PC-9 (cell line): ENCODE measurements at places on chromosomes 11 and 22.

- no peak for DNase-seq
These were observed 91.3 kb upstream of the KCNQ1OT1 start for GRCh38 chr11:2791139-2791520.

DNA sequence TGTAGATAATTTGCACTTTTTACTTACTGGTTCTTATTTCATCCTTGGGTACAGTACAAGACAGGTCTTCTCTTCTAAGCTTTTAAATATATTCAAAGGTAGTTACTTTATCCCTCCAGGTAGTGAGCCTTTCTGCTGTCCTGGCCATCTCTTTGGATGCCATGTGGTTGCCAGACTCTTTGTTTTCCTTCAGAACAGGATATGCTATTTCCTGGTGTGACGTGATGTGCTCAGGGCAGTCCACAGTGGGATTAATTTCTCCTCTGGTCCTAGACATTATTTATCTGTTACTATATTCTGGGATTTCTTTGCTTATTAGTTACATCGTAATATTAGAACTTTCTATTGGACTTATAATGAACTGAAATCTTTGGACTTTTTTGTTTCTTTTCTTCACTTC lies 63.7 kb downstream of the PPP6R3 start:
- DNase-seq, result no peak

- no peak for DNase-seq
These were observed 58.5 kb upstream of the PARVA start for GRCh38 chr11:12318791-12319438.

DNA sequence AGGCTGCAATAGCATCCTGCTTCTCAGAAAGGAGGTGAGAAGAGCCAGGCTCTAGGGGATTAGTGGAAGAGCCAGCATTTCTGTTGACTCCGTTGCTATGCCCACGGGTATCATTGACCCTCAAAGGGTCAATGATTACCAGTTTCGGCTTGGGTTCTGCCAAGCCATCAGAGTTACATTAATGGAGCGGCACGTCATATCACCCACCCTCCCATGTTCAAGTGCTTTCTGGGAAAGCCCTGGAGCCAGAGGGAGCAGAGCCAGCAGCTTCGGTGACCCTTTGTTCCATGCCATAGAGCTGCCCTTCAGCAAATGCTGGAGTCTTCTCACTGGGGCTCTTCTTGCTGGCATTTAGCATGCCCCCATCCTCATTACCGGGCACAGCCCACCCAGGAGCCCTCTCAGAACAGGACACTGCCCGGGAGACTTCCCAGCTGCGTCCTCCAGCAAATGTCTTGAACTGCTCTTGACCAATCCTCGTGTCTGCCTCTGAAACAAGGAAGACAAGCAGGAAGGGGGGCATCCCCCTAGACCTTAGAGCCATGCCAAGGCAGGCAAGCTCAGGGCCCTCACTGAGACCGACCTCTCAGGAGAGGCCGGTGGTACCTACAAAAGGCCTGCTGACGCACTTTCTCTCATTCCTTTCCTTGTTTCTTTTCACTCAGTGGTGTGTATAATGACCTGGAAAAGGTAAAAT lies 14.6 kb downstream of the KCNJ1 start:
- DNase-seq, result no peak

DNA sequence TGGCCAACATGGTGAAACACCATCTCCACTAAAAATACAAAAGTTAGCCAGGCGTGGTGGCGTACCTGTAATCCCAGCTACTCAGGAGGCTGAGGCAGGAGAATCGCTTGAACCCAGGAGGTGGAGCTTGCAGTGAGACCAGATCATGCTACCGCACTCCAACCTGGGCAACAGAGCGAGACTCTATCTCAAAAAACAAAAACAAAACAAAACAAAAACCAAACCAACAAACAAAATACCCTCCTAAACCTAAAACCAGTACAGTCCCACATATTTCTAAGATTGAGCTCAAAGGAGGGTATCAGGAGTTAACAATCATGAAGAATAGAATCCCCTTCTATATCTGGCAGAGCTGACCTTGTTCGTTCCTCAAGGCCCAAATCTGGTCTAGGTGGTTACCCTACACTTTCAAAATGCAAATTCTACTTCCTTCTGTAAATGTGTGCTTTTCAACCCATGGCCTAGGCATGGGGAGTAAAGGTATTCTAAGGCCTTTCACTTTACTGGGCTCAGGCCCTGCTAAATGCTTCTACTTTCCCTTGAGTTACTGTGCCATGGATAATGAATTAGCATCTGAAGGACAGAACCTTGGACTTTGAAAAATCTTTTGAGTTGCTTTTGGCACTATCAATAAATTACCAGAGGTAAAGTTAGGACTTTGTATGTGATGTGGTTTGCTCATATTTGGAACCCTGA lies 10.4 kb upstream of the PPP2R1B start:
- DNase-seq, result no peak

- no peak for DNase-seq
These were observed 786.7 kb downstream of the TBC1D22A start for GRCh38 chr22:47548953-47549740.
